ENCODE measurements at places on chromosomes 1 and 21. TPM values are rescaled to one million over a fixed set of nuclear protein-coding genes. Genes with fewer than 3 reads are reported as not detected.
A peak's percentile ranks its signal among the peaks of the same experiment; 100 is the strongest.

GRCh38 chr1:92877081-92877711, 45.4 kb downstream of the RPL5 start:
- H3K4me3 ChIP-seq = no peak overlapping the region
- peaks cover 4% of the 10 kb centered on the region for H3K4me1 ChIP-seq
- H3K36me3 ChIP-seq = peaks cover 22% of the 10 kb centered on the region
- H3K27me3 ChIP-seq = no peaks in the 10 kb centered on the region
- peak overlapping the region; percentile 19 for H3K27ac ChIP-seq
- DNase-seq = no peak

DNA sequence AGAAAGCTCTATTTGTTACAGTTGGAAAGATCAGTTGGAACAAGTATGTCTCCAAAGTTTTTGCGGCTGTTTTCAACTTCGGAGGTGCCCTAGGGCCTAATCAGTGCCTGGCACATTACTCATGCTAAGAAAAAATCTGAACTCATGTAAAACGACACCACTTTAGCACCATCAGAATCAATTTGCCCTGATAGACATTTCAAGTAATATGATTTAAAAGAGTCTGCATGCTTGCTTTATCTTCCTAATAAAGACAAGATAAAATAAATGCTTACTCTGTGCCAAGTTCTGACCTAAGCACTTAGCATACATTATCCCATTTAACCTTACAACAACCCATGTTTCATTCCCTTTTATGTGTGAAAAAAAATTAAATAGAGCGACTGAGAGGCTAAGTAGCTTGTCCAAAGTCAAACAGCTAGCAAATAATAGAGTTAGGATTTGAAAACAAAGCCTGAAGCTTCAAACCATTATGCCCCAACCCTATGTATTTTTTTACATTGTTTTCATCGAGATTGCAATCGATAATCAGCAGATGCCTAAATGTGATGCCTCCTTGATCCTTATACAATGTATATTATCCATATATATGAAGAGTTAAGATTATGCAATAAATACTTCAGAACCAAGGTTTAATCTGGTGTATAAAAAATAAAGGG, 91.3 kb downstream of the DENND1B start:
- no peaks in the 10 kb centered on the region for H3K36me3 ChIP-seq
- no peak overlapping the region for H3K4me3 ChIP-seq
- no peaks in the 10 kb centered on the region for H3K27me3 ChIP-seq

GRCh38 chr1:221797506-221797905, 55.6 kb upstream of the DUSP10 start:
- peaks cover 13% of the 10 kb centered on the region for H3K4me1 ChIP-seq
- no peaks in the 10 kb centered on the region for H3K36me3 ChIP-seq
- no peaks in the 10 kb centered on the region for H3K27me3 ChIP-seq
- no peak overlapping the region for H3K4me3 ChIP-seq

GRCh38 chr1:205466595-205467220, 10.9 kb upstream of the BLACAT1 start:
- no peaks in the 10 kb centered on the region for H3K4me1 ChIP-seq
- H3K27ac ChIP-seq = no peak overlapping the region
- H3K27me3 ChIP-seq = peaks cover 26% of the 10 kb centered on the region
- no peak for DNase-seq
- no peaks in the 10 kb centered on the region for H3K36me3 ChIP-seq

DNA sequence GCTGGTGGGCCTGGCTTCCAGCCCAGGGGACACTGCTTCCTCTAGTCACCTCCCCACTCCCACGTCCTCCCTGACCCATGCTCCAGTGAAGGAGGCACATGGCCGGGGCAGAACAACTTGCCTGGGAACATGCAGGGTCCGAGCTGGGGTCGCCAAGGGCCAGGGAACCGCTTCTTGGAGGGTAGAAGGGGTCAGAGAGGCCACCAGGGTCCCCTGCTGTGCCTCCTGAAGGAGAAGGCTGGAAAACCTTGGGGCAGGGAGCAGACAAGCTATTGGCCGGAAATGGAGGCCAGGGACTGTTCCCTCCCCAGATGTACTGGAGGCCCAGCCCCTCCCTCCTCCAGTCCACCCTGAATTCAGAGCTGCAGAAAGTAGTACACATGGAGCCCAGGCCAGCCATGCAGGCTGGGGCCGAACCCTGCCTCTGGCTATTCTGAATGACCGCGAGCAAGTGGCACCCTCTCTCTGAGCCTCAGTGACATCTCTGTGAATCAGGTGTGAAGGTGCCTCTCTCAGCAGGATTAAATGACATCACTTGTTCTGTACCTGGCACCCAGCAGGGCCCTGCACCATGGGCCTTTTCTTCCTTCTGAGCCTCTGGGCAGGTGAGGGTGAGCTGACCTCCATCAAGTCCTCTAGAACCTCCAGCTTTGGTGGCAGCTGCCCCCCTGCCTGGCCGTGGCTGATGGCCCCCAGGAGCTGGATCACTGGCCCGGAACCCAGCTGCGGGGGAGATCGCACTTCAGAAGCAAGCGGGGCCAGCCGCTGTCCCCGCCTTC, 15.7 kb downstream of the SPOCD1 start:
- no peaks in the 10 kb centered on the region for H3K36me3 ChIP-seq
- H3K27me3 ChIP-seq = peaks cover 4% of the 10 kb centered on the region
- no peaks in the 10 kb centered on the region for H3K4me1 ChIP-seq
- DNase-seq = no peak

- no peaks in the 10 kb centered on the region for H3K27me3 ChIP-seq
- DNase-seq = no peak
- H3K4me1 ChIP-seq = no peaks in the 10 kb centered on the region
Observed at GRCh38 chr1:58528518-58528917, 18.0 kb downstream of the OMA1 start.

DNA sequence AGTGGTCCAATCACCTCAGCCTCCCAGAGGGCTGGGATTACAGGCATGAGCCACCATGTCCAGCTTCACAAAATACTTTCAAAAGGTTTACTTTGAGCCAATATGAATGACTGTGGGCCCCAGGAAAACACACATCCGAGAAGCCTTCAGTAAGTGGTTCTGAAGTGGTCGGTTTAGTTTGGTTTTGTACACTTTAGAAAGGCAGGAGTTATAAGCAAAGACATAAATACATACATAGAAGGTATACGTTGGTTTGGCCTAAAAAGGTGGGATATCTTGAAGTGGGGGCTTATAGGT, 3.2 kb upstream of the MIB2 start:
- DNase-seq = no peak
- H3K27ac ChIP-seq = no peak overlapping the region
- H3K4me1 ChIP-seq = peaks cover 35% of the 10 kb centered on the region
- H3K4me3 ChIP-seq = no peak overlapping the region

DNA sequence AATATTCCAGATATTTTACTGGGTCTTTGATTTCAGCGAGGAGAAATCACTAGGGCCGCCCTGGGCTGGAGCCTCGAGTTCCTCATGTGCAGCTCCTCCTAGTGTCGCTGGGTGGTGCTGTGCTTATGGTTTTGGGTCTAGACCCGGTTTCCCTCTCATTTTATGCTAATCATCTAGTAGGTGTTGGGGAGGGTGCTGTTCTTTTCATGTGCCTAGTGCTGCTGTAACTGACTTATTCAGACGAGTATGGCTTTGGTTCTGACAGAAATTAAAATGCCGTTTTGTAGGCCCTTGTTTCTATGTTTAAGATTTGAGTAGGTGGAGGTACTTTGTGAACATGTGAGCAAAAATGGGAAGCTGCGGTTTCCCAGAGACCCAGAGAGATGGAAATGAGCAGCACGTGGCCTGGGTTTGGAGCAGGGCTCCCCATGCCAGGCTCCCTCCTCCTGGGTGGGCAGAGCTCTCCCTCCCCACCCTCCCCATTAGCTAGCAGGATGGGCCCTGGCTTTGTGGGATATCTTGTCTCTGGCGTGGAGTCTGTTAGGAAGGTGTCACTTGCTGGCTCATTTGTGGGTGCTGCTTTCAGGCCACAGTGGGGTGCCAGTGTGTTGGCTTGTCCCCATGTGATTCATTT, 74.0 kb upstream of the GPR88 start:
- H3K27ac ChIP-seq = no peak overlapping the region
- H3K27me3 ChIP-seq = no peaks in the 10 kb centered on the region
- DNase-seq = peak; percentile 61
- H3K36me3 ChIP-seq = peaks cover 86% of the 10 kb centered on the region

DNA sequence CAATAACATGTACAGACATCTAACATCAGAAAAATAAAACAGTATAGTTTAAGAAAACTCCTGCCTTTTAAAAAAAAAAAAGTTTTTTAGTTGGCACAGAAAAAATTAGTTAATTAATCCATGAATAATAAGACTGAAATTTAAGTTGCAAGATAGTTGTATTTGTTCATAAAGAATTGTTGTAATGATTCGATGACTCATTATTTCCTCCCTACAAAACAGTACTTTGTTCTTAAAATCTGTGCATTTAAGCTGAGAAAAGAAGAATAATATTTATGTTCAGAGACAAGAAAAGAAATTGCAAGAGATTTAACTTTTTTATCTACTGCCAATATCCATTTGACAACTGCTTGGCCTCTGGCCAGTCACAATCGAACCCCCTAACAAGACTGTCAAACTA, 894.7 kb downstream of the ADGRL2 start:
- DNase-seq = no peak
- H3K27me3 ChIP-seq = no peaks in the 10 kb centered on the region
- no peak overlapping the region for H3K27ac ChIP-seq
- no peak overlapping the region for H3K4me3 ChIP-seq

DNA sequence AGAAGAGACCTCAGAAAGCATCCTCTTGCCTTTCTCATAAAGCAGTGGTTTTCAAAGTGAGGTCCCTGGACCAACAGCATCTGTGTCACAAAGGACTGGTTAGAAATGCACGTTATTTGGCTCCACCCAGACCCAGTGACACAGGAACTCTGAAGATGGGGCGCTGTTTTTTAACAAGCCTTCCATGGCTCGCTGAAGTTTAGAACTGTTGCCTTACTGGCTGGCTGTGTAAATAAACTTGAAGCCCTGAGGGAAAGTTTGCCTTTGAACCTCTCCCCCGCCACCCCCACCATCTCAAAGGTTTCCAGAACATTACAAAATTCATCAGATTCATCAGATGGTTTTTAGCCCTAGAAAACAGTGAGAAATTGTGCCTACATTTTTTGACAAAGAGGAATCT, 21.8 kb upstream of the IKBKE start:
- H3K36me3 ChIP-seq = peaks cover 35% of the 10 kb centered on the region
- no peaks in the 10 kb centered on the region for H3K4me1 ChIP-seq
- no peaks in the 10 kb centered on the region for H3K27me3 ChIP-seq
- H3K4me3 ChIP-seq = no peak overlapping the region
- H3K27ac ChIP-seq = no peak overlapping the region

- no peaks in the 10 kb centered on the region for H3K36me3 ChIP-seq
- no peaks in the 10 kb centered on the region for H3K27me3 ChIP-seq
- DNase-seq = no peak
- no peak overlapping the region for H3K4me3 ChIP-seq
Observed at GRCh38 chr1:86640161-86640670, 64.2 kb upstream of the SH3GLB1 start.

- no peak for DNase-seq
- H3K4me3 ChIP-seq = no peak overlapping the region
- H3K4me1 ChIP-seq = peaks cover 22% of the 10 kb centered on the region
- no peak overlapping the region for H3K27ac ChIP-seq
Observed at GRCh38 chr21:31286621-31287020, 57.4 kb downstream of the TIAM1 start.

DNA sequence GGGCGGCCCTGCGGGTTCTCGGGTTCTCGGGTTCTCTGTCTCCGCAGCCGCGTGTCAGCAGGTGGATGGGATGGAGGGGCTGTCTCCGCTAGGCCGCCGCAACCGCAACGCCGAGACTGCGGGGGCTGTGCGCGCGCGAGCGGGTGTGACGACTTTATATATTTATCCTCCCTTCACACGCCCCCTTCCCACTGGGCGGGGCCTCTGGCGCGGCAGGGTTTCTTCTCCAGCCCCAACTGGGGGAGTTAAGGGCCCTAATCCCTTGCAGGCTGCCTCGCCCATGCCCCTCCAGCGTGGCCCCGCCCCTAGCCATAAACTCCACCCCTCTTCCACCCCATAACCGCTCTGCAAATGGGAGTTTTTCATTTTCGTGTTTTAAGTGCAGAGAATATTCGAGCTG, 3.4 kb downstream of the IGSF21 start:
- no peak for DNase-seq
- no peak overlapping the region for H3K27ac ChIP-seq
- H3K36me3 ChIP-seq = no peaks in the 10 kb centered on the region

GRCh38 chr1:68213843-68214242, 18.5 kb downstream of the WLS start:
- H3K36me3 ChIP-seq = no peaks in the 10 kb centered on the region
- no peak overlapping the region for H3K4me3 ChIP-seq
- no peak overlapping the region for H3K27ac ChIP-seq
- H3K27me3 ChIP-seq = no peaks in the 10 kb centered on the region

DNA sequence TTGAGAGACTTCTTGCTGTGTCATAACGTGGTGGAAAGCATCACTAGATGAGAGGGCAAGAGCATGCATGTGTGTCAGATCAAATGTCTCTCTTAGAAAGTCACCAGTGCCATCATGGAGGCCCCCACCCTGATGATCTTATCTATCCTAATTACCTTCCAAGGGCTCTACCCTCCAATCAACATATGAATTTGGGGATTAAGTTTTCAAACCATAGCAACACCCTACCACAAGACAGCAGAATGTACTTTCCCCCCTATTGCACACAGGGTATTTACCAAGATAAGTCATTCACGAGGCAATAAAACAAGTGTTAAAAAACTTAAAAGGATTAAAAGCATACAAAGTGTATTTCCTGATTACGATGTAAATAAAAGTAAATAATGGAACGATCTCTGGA, 515.6 kb downstream of the LMO4 start:
- H3K4me3 ChIP-seq = no peak overlapping the region
- no peaks in the 10 kb centered on the region for H3K27me3 ChIP-seq
- DNase-seq = no peak
- H3K27ac ChIP-seq = no peak overlapping the region

- DNase-seq = no peak
- H3K36me3 ChIP-seq = no peaks in the 10 kb centered on the region
- no peak overlapping the region for H3K4me3 ChIP-seq
- H3K27ac ChIP-seq = no peak overlapping the region
- H3K4me1 ChIP-seq = peaks cover 7% of the 10 kb centered on the region
Observed at GRCh38 chr1:66434096-66434495, 99.9 kb upstream of the SGIP1 start.

- no peaks in the 10 kb centered on the region for H3K4me1 ChIP-seq
- H3K36me3 ChIP-seq = no peaks in the 10 kb centered on the region
- no peaks in the 10 kb centered on the region for H3K27me3 ChIP-seq
- no peak for DNase-seq
Observed at GRCh38 chr1:208184966-208185654, 59.1 kb downstream of the PLXNA2 start.

GRCh38 chr1:112722601-112723510, 7.7 kb upstream of the PPM1J start:
- H3K36me3 ChIP-seq = no peaks in the 10 kb centered on the region
- peaks cover 23% of the 10 kb centered on the region for H3K4me1 ChIP-seq
- peaks cover 15% of the 10 kb centered on the region for H3K27me3 ChIP-seq
- H3K4me3 ChIP-seq = no peak overlapping the region
- no peak overlapping the region for H3K27ac ChIP-seq
- DNase-seq = no peak

GRCh38 chr1:30375156-30375555, 348.2 kb downstream of the MATN1 start:
- H3K4me1 ChIP-seq = peaks cover 2% of the 10 kb centered on the region
- DNase-seq = no peak
- no peaks in the 10 kb centered on the region for H3K36me3 ChIP-seq
- no peak overlapping the region for H3K4me3 ChIP-seq
- no peak overlapping the region for H3K27ac ChIP-seq

GRCh38 chr1:94606471-94606870, 64.9 kb upstream of the F3 start:
- H3K27ac ChIP-seq = no peak overlapping the region
- no peak overlapping the region for H3K4me3 ChIP-seq

Gene AMY2B
- 30.9 TPM for total RNA-seq

Gene ZZZ3
- total RNA-seq = 38.5 TPM

Gene RASSF5
- total RNA-seq = 153 TPM

Gene TIAM1
- 39.6 TPM for total RNA-seq

Gene PLXNA2
- 0.75 TPM for total RNA-seq

Gene RIPK4
- 2.5 TPM for total RNA-seq

All from CD4-positive, alpha-beta T cell (primary cell).